ENCODE measurements at places on chromosomes 2 and 18. TPM values are rescaled to one million over a fixed set of nuclear protein-coding genes. Genes with fewer than 3 reads are reported as not detected.

The ZSWIM2 gene
- not detected for total RNA-seq

The LRP2 gene
- total RNA-seq = 0.04 TPM

The FAM237A gene
- total RNA-seq = not detected

The FBXO15 gene
- total RNA-seq = 0.55 TPM

The SERPINB13 gene
- not detected for total RNA-seq

- H3K27me3 ChIP-seq = no peaks in the 10 kb centered on the region
- peaks cover 21% of the 10 kb centered on the region for H3K4me1 ChIP-seq
- DNase-seq = no peak
Measured at GRCh38 chr2:68363721-68364120, 1.4 kb upstream of the PLEK start.

- H3K36me3 ChIP-seq = no peaks in the 10 kb centered on the region
- no peaks in the 10 kb centered on the region for H3K27me3 ChIP-seq
- DNase-seq = no peak
- no peak overlapping the region for H3K27ac ChIP-seq
- H3K4me1 ChIP-seq = no peaks in the 10 kb centered on the region
- no peak overlapping the region for H3K4me3 ChIP-seq
Measured at GRCh38 chr2:143398781-143399180, 269.6 kb downstream of the ARHGAP15 start.

GRCh38 chr2:82656420-82656819 is 1802.7 kb downstream of the SUCLG1 start:
- H3K36me3 ChIP-seq = no peaks in the 10 kb centered on the region
- H3K27me3 ChIP-seq = no peaks in the 10 kb centered on the region
- no peak overlapping the region for H3K4me3 ChIP-seq
- DNase-seq = no peak

GRCh38 chr2:17544256-17544655 is 3.8 kb downstream of the VSNL1 start:
- no peak overlapping the region for H3K4me3 ChIP-seq
- H3K36me3 ChIP-seq = no peaks in the 10 kb centered on the region
- no peak for DNase-seq
- no peak overlapping the region for H3K27ac ChIP-seq
- peaks cover 7% of the 10 kb centered on the region for H3K27me3 ChIP-seq

- no peak overlapping the region for H3K27ac ChIP-seq
- no peak for DNase-seq
- no peak overlapping the region for H3K4me3 ChIP-seq
- H3K4me1 ChIP-seq = no peaks in the 10 kb centered on the region
- H3K36me3 ChIP-seq = no peaks in the 10 kb centered on the region
Measured at GRCh38 chr2:222982010-222982908, 69.7 kb upstream of the KCNE4 start.

GRCh38 chr2:150610670-150611279 is 123.3 kb upstream of the RND3 start:
- H3K36me3 ChIP-seq = no peaks in the 10 kb centered on the region
- H3K27ac ChIP-seq = no peak overlapping the region
- no peaks in the 10 kb centered on the region for H3K4me1 ChIP-seq
- no peak overlapping the region for H3K4me3 ChIP-seq
- no peak for DNase-seq

Data from CD8-positive, alpha-beta memory T cell (primary cell).